ENCODE measurements at places on chromosomes 2 and 18. TPM values are rescaled to one million over a fixed set of nuclear protein-coding genes. Genes with fewer than 3 reads are reported as not detected.

ING5 gene
- 52.1 TPM for total RNA-seq

IL1RL1 gene
- not detected for total RNA-seq

ANKRD36B gene
- total RNA-seq = 58.3 TPM

ANAPC1 gene
- total RNA-seq = 55.9 TPM

LDLRAD4 gene
- total RNA-seq = 44.3 TPM

LRRC30 gene
- total RNA-seq = not detected

C2orf66 gene
- total RNA-seq = not detected

NT5DC4 gene
- total RNA-seq = not detected

C2orf80 gene
- total RNA-seq = not detected

GRP gene
- not detected for total RNA-seq

KIF1A gene
- total RNA-seq = 2.0 TPM

DAPL1 gene
- total RNA-seq = not detected

MALT1 gene
- total RNA-seq = 68.6 TPM

AQP12B gene
- total RNA-seq = not detected

LHCGR gene
- total RNA-seq = not detected

TEX44 gene
- total RNA-seq = not detected

TIGD1 gene
- 11.7 TPM for total RNA-seq

DSC3 gene
- not detected for total RNA-seq

MC4R gene
- not detected for total RNA-seq

HOXD11 gene
- total RNA-seq = not detected

TMEM169 gene
- total RNA-seq = 2.0 TPM

LRATD1 gene
- not detected for total RNA-seq

KLHL41 gene
- 0.17 TPM for total RNA-seq

TEKT4 gene
- not detected for total RNA-seq

POTEC gene
- not detected for total RNA-seq

FSHR gene
- not detected for total RNA-seq

ADGRF3 gene
- total RNA-seq = 7.0 TPM

ALPI gene
- not detected for total RNA-seq

HOXD13 gene
- not detected for total RNA-seq

ARHGEF33 gene
- 0.17 TPM for total RNA-seq

FSIP2 gene
- 0.36 TPM for total RNA-seq
